Right atrium auricular region (tissue), 2 donors: ENCODE measurements at places on chromosomes 1 and 21. TPM values are rescaled to one million over a fixed set of nuclear protein-coding genes. Genes with fewer than 3 reads are reported as not detected.

The PLA2G2C gene
- not detected for total RNA-seq

The ILDR2 gene
- 23.2 TPM for total RNA-seq

The DCDC2B gene
- not detected for total RNA-seq

The VANGL1 gene
- 6.1 TPM for total RNA-seq

The MAP1LC3C gene
- total RNA-seq: not detected

The LMOD1 gene
- total RNA-seq: 31.4 TPM

The S100B gene
- total RNA-seq: 4.5 TPM

The SLFNL1 gene
- total RNA-seq: 0.59 TPM

The TFF1 gene
- not detected for total RNA-seq

The OXCT2 gene
- 4.9 TPM for total RNA-seq

The IL10 gene
- total RNA-seq: 0.93 TPM

The KRTAP7-1 gene
- not detected for total RNA-seq

The MIXL1 gene
- total RNA-seq: not detected

The GUCA2B gene
- not detected for total RNA-seq

The TSEN15 gene
- total RNA-seq: 42.8 TPM

The DMRTB1 gene
- total RNA-seq: not detected

The HCRTR1 gene
- not detected for total RNA-seq

The OLFML2B gene
- 9.2 TPM for total RNA-seq

The MAGOH gene
- 22.1 TPM for total RNA-seq

The SRSF10 gene
- 38.6 TPM for total RNA-seq

The SLC2A1 gene
- total RNA-seq: 51.5 TPM
